ENCODE measurements at places on chromosomes 5 and 9. TPM values are rescaled to one million over a fixed set of nuclear protein-coding genes. Genes with fewer than 3 reads are reported as not detected.

DNA sequence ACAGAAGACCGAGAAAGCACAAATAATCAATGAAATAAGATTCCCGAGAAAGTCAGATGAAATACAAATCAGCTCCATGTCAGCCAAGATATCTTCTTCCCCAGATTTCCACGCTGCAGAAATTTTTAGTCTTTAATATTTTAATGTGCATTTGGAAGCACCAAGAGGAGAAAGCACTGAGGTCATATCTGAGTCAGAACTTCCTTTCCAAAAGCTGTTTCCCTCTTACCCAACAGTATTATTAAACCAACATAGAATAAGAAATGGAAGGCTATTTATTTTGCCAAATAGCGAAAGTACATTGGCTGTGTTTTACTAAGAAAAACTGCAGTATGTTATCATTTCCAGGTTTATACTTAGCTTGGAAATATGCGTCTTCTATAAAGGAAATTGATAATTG is 772.1 kb upstream of the CDH9 start:
- H3K27me3 ChIP-seq, result no peaks in the 10 kb centered on the region
- H3K4me1 ChIP-seq, result no peaks in the 10 kb centered on the region
- no peak for DNase-seq
- no peaks in the 10 kb centered on the region for H3K36me3 ChIP-seq

Gene SPATA31A3
- total RNA-seq, result not detected

Gene TGFBR1
- total RNA-seq, result 24.1 TPM

GRCh38 chr5:177178733-177179304 is 45.2 kb downstream of the NSD1 start:
- no peak overlapping the region for H3K4me3 ChIP-seq
- no peak overlapping the region for H3K27ac ChIP-seq
- DNase-seq, result no peak
- no peaks in the 10 kb centered on the region for H3K27me3 ChIP-seq
- H3K36me3 ChIP-seq, result no peaks in the 10 kb centered on the region
- no peaks in the 10 kb centered on the region for H3K4me1 ChIP-seq

Gene FCN2
- not detected for total RNA-seq

Gene PRR16
- total RNA-seq, result 8.8 TPM

DNA sequence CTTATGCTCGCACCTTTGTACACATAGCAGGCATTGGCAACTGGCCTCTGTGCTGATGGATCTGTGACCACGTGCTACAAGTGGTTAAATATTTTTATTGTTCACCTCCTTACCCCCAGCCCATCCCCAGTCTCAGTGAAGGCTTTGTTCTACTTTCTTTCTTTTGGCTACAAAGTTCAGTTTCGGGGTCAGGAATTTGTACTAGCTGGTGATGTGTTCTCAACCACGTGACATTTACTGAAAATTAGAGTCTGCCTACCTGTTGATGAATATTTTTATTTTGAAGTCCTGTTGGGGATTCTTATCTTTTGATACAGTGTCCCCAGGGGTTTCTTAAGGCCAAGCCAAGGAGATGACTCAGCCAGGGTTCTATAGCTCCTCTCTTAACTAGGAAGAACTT is 47.8 kb downstream of the C9orf57 start:
- no peak for DNase-seq
- no peak overlapping the region for H3K27ac ChIP-seq
- H3K4me3 ChIP-seq, result no peak overlapping the region
- no peaks in the 10 kb centered on the region for H3K4me1 ChIP-seq
- no peaks in the 10 kb centered on the region for H3K27me3 ChIP-seq

- no peak overlapping the region for H3K4me3 ChIP-seq
- no peak for DNase-seq
- no peak overlapping the region for H3K27ac ChIP-seq
- peaks cover 7% of the 10 kb centered on the region for H3K27me3 ChIP-seq
- no peaks in the 10 kb centered on the region for H3K4me1 ChIP-seq
Observed at GRCh38 chr5:72121052-72121779, 13.9 kb downstream of the MAP1B start.

GRCh38 chr9:109383947-109384346 is 63.1 kb upstream of the EPB41L4B start:
- H3K36me3 ChIP-seq, result no peaks in the 10 kb centered on the region
- H3K27me3 ChIP-seq, result no peaks in the 10 kb centered on the region
- H3K27ac ChIP-seq, result no peak overlapping the region
- H3K4me3 ChIP-seq, result no peak overlapping the region

GRCh38 chr5:170612256-170612678 is 108.4 kb downstream of the KCNIP1 start:
- DNase-seq, result no peak
- no peak overlapping the region for H3K27ac ChIP-seq
- H3K27me3 ChIP-seq, result no peaks in the 10 kb centered on the region
- no peaks in the 10 kb centered on the region for H3K36me3 ChIP-seq
- H3K4me3 ChIP-seq, result no peak overlapping the region
- no peaks in the 10 kb centered on the region for H3K4me1 ChIP-seq

Gene PCDHB10
- total RNA-seq, result 0.79 TPM

DNA sequence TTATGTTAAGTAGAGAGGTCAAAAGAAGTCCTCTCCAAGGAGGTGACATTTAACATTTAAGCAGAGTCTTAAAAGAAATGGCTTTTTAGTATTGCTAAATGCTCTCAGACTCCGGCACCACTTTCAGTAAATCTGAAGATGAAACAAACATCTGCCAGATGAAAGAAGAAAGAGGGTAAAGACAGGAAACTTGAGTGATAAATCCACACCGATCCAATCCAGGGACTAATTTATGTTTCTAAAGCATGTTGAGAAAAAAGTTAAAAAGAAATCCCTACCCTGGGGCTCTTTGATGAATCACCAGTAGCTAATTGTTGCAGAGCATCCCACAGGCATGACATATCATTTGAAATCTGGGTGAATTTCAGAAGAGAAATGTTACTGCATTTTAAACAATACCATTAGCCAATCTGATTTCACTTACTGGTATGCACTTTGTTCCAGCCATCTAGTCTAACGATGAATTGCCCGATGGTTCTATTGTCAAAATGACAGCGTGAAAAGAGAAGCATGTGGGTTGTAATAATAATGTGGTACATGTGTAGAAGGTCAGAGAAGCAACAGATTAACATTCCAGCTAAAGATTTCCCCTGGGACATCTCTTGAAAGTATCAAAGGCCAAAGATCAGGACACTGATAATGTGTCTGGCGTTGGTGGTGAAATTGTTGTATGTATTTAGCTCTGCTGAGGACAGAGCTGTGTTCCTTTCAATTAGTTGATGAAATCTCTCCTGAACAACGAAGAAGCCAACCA is 485.7 kb downstream of the CSNK1G3 start:
- H3K27me3 ChIP-seq, result no peaks in the 10 kb centered on the region
- no peak overlapping the region for H3K4me3 ChIP-seq
- H3K27ac ChIP-seq, result no peak overlapping the region
- no peak for DNase-seq
- no peaks in the 10 kb centered on the region for H3K36me3 ChIP-seq

Gene PCSK5
- 141 TPM for total RNA-seq

GRCh38 chr9:16664211-16664610 is 206.3 kb downstream of the BNC2 start:
- H3K27me3 ChIP-seq, result no peaks in the 10 kb centered on the region
- no peak for DNase-seq
- no peak overlapping the region for H3K4me3 ChIP-seq
- H3K27ac ChIP-seq, result no peak overlapping the region
- H3K4me1 ChIP-seq, result no peaks in the 10 kb centered on the region
- H3K36me3 ChIP-seq, result no peaks in the 10 kb centered on the region

Gene PCDHB4
- total RNA-seq, result 0.80 TPM

DNA sequence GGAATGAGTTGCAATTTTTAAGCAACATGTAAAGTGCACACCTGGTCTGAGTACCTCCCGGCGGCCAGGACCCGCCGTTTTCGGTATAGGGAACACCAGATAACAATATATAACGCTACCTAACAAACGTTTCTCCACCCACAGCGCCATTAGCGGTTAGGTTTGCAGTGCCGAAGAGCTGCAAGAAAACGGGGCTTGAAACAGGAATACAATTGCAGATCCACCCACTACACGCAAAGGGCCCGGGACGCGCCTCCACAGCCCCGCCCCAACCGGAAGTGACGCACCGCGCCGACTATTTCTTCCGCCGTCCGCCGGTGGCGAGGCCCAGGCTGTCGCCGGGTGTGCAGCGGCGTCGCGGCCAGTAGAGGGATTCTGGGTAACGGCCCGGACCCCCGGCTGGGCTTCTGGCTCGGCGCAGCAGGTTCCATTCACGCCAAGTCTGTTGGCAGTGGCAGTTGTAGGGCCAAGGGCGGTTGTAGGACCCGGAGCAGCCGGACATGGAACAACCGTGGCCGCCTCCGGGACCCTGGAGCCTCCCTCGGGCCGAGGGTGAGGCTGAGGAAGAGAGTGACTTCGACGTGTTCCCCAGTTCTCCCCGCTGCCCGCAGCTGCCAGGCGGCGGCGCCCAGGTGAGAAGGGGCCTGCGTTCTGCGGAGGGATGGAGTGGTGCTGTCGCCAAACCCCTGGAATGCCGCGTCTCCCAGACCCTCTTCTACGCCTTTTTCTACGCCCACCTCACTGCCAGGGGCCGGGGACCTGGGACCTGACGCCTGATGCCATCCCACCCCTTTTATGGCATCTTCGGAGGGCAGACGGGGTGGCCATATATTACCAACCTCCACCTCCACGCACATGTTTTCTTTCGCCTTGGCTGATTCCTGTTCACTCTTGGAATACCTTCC is at the start of gene CDC37L1:
CDC37L1 (plus strand) TSS at position 302 of the 905 bp plus-strand sequence; CDS start at position 501, 199 bp downstream.
- H3K27ac ChIP-seq, result peak within 1 kb of the TSS; percentile 98
- H3K36me3 ChIP-seq, result no peaks in the 10 kb centered on the region
- peak; percentile 99 for DNase-seq
- H3K4me3 ChIP-seq, result peak within 1 kb of the TSS; percentile 60
- no peaks in the 10 kb centered on the region for H3K27me3 ChIP-seq

DNA sequence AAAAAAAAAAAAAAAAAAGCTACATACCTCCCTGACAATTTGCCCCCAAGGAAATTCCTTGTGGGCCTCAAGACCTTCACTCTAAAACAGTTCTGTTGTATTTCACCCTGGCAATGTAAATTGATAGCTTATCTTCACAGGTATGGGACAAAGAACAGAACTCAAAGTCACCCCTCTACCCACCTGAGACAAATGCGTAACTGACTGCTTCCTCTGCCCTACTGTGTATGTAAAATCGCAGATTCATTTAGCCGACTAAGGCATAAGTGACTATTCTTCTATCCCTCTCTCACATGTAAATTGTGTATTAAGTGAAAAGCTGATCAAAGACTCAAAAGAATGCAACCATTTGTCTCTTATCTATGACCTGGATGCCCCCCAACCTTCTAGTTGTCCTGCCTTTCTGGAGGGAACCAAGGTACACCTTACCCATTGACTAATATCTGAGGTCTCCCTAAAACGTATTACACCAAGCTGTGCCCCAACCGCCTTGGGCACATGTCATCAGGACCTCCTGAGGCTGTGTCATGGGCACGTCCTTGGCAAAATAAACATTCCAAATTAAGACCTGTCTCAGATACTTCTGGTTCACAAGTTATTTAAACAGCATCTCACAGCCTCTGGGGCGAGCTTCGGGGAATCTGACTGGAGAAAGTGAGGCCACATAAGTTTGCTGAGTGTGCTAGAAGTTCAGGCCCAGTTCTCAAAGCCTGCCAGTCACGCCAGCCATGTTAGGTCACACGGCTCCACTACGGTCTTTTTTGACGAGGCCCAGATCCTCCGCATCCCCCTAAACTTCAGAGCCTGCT is 954 bp downstream of the TBCA start:
- no peak for DNase-seq
- no peaks in the 10 kb centered on the region for H3K27me3 ChIP-seq
- H3K4me1 ChIP-seq, result peaks cover 45% of the 10 kb centered on the region
- peak overlapping the region; percentile 69 for H3K4me3 ChIP-seq

GRCh38 chr9:9942764-9943424 is 669.9 kb downstream of the PTPRD start:
- H3K36me3 ChIP-seq, result no peaks in the 10 kb centered on the region
- H3K4me1 ChIP-seq, result no peaks in the 10 kb centered on the region
- no peak overlapping the region for H3K27ac ChIP-seq
- no peak overlapping the region for H3K4me3 ChIP-seq
- H3K27me3 ChIP-seq, result no peaks in the 10 kb centered on the region

Gene CORO2A
- total RNA-seq, result 10.0 TPM

- H3K4me3 ChIP-seq, result no peak overlapping the region
- H3K27me3 ChIP-seq, result no peaks in the 10 kb centered on the region
- DNase-seq, result no peak
Observed at GRCh38 chr9:128627127-128627715, 29.4 kb downstream of the DYNC2I2 start.
